ENCODE measurements at places on chromosomes 5 and 9.

GRCh38 chr9:86979657-86980056, 32.4 kb upstream of the GAS1 start:
- no peak for DNase-seq

DNA sequence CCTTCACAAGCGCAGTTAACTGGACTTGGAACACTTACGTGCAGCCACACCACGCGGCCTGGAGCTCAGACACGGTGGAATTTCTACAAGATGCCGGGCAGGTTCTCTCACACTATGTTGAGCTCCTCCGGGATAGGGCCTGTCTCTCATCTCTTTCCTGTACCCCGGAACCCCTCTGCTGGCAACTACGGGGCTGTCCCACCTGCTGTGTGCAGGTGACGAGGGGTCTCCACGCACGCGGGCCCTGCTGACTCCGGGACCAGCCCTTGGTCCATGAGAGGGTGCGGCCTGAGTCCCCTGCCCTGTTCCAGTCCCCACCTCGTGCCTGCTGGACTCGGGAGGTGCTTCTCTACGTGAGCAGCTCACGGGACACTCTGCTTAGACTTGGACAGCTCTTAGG, 40.1 kb downstream of the SLC6A3 start:
- DNase-seq: no peak

DNA sequence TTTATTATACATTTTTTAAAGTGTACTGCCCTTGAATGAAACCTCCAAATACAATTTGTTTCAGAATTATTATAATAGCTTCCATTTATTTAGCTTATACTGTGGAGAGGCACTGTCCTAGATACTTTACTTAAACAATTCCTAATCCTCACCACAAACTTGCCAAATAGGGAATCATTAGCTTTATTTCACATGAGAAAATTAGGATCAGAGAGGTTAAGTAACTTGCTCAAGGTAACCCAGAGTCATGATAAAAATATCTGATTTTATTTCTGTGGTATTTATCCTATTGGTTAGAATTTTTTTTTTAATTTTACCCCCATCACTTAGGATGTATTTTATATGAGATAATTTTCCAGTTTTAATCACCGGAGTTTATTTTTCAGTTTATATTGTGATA, 78.4 kb downstream of the ADGRV1 start:
- DNase-seq: no peak

DNA sequence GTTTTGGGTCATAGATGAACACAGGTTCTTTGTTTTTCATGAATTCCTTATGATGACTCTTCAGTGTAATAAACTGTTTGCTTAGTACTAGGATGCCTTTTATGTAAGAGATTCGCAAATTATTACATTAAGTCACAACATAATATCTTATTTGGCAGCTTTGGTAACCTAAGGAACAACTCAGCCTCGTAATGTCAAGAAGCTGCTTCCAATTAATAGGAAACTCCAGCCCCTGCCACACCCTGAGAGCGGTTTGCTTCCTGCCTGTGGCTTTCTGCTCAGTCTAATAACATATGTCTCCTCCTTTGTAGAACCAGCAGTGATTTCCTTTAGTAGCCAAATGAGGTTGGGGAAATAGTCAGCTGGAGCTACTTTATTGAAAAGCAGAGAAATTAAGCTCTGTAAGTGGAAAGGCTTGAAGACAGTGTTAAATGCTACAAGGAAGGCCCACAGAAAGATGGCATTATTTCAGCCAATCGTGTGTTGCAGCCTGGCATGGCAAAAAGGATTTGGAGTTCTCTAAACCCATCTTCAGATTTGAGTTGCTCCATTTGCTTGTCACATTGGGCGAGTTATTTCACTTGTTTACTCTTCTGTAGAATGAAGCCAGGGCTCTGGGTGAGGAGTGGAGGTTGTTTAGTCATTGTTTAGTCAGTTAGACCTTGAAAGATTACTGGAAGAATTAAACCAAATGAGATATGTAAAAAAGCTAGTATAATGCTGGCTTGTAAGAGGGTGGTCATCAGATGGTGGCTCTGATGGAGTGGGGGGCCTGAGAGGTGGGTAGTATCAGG, 54.1 kb downstream of the MTAP start:
- DNase-seq: no peak

DNA sequence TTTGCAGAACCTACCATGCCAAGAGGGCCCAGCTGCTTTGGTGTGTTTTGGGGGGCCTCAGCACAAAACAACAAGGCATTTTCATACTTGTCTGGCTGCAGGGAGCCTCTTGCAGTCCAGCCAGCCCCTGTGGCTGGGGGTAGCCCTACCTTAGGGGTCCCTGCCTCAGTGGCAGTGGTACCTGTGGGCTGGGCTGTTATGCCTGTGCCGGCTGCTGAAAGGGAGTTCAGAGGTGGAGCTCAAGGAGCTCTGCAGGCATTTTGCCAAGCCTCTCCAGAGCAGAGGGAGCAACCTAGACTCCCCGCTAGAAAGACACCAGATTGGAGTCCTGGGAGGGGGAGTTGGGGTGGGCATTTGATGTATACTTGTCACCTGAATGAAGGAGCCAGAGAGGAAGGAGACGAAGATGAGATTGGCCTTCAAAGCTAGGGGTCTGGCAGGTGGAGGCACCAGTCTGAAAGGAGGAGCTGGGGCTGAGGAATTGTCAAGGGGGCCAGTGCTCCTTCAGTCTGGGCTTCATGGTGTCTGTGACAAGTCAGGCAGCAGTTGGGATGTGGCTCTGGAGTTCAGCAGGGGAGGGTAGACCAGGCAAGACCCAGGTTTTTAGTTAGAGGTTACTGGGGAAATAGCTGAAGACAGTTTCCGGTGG, 1.5 kb downstream of the SHROOM1 start:
- no peak for DNase-seq

DNA sequence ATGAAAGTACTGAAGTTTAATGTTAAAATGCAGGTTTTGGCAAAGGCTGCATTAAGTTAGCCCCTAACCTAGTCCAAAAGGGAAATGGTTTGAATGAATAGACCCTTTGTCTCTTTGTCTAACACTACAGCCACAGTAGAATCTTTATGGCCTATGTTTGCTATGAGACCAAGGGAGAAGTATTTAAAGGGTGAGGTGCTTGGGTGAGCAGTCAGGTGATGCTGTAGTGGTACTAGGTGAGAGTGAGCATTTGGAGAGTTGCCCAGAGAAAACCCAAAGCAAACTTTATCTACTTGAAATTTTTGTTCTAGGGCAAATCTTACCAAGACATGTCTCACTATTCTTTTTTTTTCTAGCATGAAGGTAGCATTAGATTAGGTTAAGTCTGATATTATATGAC, 1961.4 kb upstream of the WWC1 start:
- no peak for DNase-seq

DNA sequence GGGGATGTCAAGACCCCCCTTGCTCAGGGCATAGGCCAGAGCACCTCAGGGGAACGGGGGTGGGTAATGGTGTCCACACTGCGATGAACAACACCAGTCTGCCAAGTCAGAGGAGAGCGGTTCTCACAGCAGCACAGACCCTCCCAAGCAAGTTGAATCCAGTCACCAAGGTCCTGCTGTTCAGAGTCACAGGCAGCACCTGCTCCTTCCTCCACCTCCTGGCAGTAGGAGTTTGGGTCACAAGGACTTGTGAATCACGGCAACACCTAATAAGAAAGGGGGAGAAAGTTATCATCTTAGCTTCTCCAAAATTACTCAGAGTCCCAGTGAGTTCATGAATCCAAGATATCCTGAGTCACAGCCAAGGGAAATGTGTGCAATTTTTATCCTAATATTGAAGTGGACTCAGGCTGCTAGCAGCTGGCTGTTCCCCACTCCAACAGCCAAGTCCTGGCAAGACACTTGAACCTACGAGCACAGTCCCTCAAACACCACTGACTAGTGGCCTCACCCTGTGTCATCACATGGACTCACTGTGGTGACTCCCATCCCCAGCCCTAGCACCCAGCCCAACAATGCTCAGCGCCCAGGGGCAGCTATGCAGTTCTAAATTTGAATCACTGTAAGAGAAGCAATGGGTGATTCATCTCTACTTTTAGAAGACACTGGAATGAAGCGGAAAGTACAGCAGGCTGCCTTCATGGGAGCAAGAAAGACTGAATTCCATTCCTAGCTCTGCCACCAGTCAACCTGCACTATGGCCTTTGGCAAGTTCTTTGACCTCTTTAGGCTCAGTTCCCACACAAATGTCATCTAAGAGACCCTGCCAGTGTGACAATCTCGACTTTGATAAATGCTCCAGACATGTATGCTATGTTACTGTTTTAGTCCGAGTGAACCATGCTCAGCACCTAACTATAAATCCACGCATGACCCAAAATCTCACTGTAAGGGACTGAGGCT, 113.7 kb downstream of the KLHL3 start:
- no peak for DNase-seq

DNA sequence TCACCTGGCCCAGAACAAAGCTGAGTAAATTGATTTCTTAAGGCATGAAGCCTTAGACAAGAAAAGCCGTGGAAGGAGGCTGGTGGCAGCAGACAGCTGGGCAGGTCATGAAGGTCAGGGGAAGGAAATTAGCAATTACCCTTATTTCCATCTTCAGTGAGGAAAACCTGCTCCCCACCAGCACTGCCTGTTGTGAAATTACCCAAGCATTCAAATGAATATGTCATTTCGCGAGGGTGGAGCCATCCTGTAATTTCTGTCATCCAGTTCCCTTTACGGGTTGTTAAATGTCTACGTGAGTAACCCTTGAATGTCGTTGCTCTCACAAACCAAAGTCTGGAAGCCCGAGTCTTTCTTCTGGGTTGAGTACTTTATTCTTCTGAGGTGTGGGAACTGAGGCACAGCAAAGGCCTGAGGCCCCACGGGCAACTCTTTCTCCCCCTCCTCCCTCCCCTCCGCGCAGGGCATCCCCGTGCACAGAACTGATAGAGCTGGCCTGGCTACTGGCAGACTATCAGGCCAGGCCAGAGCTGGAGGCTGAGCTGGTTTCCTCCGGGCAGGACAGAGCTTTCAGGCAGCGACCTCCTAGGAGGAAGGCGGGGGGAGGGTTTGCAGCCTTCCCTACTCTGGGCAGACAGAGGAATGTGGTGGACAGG, 22.0 kb upstream of the AK3 start:
- no peak for DNase-seq

- no peak for DNase-seq
Measured at GRCh38 chr5:75847561-75848021, 130.4 kb upstream of the POC5 start.

DNA sequence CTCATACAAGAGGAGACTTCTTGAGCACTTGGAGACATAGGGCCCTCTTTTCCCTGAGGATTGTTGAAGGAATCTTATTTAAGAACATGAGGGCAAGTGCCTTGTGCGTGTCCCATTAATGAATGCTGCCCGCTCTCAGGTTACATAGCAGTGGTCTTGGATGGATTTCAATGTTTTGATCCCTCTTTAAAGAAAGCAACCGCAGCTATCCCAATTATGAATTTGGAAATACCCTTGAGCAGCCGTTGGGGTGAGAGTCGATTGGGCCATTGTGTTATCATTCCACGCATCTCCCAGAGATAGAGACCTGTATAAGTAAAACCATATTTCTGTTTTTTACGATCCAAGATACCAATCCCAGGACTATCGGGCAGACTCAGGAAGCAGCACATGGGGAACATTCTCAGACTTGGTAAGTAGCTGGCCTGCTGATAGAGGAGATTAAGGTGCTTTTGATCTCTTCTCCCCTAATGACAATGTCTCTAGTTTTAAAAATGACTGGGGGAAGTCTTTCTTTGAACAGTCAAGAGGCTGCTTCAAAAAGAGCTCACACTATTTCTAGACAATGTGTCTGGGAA, 145.3 kb downstream of the MACROH2A1 start:
- no peak for DNase-seq
